ENCODE measurements at places on chromosomes 3 and 15.
A peak's percentile ranks its signal among the peaks of the same experiment; 100 is the strongest.

DNA sequence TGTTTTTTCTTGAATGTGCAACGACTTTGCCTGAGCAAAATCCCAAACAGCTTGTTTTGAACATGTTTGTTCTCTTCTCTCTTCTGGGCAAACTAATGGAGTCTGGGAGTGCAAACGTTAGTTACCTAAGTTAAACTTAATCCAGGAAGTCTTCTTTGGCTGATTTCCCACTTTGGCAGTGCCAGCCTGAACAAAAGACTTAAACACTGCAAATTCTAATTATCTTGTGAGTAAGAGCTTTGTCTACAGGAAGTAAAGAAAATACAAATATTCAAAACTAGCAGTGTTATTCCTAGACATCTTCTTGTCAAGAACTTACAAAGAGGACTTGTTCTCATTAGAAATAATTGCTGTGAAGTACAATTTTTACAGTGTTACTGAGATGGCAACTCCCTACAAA lies 16.7 kb upstream of the DENND6A start:
- DNase-seq: no peak

GRCh38 chr3:15750143-15750542 lies 47.6 kb downstream of the ANKRD28 start:
- DNase-seq: no peak

DNA sequence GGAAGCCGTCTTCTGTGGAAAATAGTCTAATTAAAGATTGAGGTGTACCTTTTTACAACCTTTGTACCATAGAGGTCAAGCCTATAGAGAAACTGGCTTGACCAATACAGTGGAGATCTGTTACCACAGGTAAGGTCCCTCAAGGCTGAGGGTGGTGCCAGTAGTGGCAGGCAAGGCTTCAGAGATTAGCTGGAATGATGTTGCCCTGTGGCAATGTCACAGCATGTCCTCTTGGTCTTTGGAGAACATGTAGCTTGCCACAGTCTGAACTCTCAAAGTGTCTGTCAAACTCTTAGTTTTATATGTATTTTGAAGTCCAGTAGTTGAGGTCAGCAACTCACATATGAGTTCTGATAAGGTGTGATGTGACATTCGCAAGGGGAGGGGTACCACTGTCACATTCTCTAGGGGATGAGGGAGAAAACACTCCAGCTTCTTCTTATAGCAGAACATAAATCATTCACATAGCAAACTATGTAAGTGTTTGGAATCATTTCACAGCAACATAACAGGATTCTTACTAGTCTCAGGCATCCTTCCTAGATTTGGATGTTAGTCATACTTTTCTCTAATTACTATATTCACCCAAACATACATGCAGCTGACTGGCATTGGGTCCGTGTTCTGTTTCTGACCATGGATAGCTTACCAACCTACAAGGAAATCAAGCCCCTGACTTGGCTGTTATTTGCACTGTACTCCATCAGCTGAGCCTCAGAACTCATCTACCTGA lies 173.6 kb downstream of the UBE2E2 start:
- no peak for DNase-seq

- no peak for DNase-seq
These were observed 51.5 kb downstream of the GABRB3 start for GRCh38 chr15:26721232-26721967.

DNA sequence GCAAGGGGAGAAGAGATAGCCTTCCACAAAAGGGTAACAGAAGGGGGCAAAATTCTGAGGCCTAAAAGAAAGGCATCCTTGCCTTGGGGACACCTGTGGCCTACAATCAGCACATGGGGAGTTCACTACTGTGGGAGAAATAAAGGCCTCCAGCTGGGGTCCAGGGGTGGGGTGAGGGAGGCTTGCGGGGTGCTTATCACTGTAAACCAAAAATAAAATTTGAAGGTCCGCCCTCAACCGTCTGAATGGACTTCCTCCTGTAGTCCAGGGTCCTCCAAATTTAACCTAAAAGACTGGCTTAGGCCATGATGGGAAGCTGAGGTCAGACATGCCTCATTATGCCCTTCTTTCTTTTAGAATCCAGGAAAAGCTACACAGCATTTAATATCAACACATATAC lies 2.1 kb upstream of the POLR2M start:
- no peak for DNase-seq

GRCh38 chr15:65761210-65761926 lies 30.7 kb downstream of the DENND4A start:
- no peak for DNase-seq

DNA sequence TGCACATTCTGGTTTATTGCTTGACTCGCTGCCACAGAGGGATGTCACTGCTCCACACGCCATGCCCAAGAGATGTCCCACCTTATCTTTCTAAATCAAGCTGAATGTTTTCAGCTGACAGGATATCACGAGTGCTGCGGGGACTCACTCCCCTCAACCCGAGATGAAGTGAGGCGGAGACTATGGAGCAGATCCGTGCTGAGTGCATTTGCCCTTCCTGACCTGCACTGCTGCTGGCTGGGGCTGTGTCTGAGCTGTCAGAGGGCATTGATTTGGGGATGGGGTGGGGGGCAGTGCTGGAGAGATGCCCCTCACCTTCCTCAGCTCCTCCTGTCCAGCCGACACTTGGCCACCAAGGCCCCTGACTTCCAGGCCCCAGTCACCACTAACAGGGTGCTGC lies 40.5 kb upstream of the CSPG4 start:
- no peak for DNase-seq

DNA sequence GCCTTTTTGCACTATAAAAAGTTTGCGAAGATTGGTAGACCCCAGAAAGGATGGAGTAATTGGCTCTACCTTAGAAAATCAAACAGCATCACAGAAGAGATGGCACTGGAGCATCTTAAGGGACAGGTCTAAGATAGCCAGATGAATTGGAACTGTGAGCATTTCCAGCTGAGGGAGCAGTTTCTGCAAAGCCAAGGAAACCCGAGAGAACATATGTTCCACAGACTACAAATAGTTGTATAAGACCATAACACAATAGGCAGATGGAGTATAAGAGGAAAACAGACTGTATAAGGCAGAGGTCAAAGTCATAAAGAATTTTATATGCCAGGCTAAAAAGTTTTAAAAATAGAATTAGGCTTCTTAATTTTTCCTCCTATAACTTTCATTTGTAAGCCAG lies 46.0 kb downstream of the TSC22D2 start:
- no peak for DNase-seq

GRCh38 chr3:128254066-128254590 lies 100.8 kb downstream of the EEFSEC start:
- DNase-seq: no peak

GRCh38 chr3:126101521-126101982 lies 17.6 kb upstream of the SLC41A3 start:
- no peak for DNase-seq

DNA sequence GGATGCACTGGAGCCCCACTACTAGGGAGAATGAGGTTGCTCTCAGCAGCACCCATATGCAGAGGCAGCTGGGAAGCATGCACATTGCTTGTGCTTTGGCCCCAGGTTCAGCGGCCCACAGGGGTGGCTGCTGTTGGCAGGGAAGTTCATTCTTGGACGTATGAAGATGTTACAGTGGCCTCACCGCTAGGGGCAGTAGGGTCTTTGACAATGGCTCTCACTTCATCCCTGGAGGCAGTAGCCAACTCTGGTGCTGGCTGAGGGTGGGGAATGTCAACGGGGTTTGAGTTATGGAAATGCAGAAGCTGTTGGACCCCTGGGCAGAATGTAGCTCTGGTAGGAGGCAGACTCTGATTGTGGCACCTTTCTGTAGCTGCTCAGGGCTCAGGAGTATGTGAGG lies 279.9 kb downstream of the SCAPER start:
- DNase-seq: no peak

DNA sequence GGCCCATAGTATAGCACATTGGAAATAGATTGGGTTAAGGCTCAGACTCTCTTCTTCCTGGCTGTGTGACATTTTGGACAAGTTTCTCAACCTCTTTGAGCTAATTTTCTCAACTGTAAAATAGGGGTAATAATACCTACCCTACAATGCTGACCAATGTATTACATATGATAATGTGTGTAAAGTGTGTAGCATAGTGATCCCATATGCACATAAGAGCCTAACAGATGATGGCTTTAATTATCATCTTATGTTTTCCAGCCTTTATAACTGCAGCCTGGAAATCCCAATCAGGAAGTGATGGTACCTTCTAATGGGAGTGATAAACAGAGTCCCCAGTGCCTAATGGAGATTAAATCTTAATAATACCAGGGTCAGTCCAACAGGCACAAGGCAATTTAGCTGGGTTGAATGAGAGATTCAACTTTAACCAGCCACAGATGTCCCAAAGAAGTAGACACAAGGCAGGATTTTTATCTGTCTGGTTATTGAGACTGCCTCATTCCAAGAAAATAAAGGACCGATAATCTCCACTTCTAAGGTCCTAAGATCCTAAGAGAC lies 12.0 kb downstream of the ADAMTS9 start:
- DNase-seq: no peak

GRCh38 chr3:117059956-117060270 lies 350.3 kb downstream of the TUSC7 start:
- DNase-seq: no peak

GRCh38 chr3:39052583-39052982 lies 767 bp downstream of the WDR48 start:
- DNase-seq: no peak

DNA sequence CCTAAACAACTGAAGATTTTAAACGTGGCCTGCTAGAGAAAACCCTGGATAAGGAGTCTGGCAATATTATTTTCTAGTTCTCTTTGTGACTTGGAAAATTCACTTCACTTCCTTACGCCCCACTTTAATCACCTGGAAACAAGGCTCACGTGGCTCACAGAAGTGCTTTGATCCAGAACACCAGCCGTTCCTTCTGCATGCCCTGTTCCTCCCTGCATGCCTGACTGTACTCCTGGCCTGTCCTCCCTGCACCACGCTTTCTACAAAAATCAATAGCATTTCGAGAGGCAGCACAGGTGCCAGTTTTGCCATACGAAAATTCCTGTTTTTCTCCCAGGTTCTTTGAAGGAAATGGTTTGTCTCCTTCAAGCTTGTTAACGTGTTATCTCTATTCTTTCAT lies 474.2 kb upstream of the RGMA start:
- DNase-seq: no peak

DNA sequence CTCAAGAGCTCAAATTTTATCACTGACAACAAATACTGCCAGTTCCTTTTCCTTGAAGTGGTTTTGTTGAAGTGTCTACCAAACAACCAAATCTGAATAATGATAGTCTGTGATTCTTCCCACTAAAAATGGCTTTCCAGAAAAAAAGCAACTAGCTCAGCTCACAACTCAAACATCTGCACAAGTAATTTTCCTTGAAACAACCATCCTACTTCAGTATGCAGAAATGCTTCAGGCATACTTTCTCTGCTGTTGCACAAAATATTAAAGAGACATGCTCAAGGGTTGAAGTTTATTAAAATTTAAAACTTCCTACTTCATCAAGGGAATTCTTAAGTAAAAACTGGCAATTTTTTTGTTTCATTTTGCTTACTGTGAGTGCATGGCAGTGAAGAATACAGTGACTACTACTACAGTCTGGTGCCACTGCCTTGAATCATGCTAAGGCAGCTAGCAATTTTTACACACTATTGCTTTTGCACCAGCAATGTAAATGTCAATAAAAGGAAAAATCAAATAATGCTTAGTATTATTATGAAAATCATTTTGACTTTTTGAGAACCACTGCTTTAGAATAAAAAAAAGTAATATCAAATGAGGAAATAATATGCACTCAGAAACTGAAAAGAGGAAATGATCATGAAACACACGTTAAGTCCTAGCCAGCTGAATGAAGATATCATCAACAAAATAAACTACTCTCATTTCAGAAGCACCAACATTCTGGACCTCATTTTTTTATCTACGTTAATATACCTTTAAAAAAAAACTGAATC lies 33.6 kb downstream of the VPS13C start:
- no peak for DNase-seq

GRCh38 chr15:93982226-93982727 lies 249.1 kb upstream of the MCTP2 start:
- no peak for DNase-seq

- DNase-seq: no peak
These were observed 120.1 kb downstream of the SRGAP3 start for GRCh38 chr3:9129365-9129764.

DNA sequence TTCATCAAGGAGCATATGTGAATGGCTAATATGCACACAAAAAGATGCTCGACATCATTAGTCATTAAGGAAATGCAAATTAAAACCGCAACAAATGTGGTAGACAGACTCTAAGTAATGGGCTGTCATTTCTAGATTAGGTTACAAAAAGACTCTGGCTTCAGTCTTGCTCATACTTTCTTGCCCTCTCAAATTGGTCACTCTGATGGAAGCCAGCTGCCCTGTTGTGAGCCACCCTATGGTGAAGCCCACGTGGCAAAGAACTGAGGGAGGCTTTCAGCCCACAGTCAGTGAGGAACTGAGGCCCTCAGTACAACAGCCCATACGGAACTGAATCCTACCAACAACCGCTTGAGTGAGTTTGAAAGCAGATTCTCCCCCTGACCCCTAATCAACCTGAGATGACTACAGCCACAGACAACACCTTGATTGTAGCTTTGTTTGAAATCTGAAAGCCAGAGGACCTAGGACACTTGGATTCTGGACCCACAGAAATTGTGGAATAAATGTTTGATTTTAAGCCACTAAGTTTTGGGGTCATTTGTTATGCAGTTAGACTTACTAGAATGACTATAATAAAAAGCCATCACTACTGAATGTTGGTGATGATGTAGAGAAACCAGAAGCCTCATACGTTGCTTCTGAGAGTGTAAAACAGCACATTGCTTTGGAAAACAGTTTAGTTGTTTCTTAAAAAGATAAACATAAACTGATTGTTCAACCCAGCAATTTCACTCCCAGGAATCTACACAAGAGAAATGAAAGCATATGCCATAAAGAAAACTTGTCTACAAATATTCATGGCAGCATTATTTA lies 45.7 kb downstream of the EHHADH start:
- no peak for DNase-seq

GRCh38 chr3:129224984-129225393 lies 24.4 kb upstream of the COPG1 start:
- DNase-seq: peak; percentile 78

- no peak for DNase-seq
These were observed 233.9 kb upstream of the GOLGA6L4 start for GRCh38 chr15:84001655-84002054.

DNA sequence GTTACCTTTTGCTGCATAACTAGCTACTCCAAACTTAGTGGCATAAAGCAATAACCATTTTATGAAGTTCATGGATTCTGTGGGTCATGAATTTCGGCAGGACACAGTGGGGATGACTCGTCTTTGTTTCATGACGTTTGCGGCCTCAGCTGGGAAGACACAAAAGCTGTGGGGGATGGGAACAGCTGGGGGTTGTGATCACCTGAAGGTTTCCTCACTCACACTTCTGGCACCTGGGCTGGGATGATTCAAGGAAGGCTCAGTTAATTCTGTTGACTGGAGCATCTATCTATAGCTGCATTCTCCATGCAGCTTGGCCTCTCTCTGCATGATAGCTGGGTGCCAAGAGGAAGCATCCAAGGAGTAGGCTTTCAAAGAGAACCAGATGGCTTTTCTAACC lies 332.8 kb downstream of the ULK4 start:
- DNase-seq: no peak

DNA sequence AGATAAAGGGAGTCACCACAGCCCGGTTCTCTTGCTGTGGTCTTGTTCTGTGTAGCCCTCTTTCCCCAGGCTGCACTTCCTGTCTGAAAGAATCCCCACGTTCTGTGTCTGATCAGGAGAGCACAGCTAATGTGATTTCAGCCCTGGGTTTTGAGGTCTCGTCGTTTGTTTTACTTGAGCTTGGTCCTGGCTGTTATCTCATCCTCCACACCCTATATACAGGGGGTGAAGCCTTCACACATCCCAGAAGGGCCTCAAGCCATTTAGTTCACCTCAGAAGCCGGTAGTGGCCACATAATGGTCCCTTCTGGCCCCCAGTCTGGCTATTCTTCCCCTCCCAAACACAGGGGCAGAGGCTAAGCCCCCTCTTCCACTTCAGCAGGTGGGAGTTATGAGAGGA lies 115.6 kb downstream of the PDE8A start:
- no peak for DNase-seq

All from SW 1271 (cell line).